ENCODE measurements at places on chromosomes 6 and 20.
A peak's percentile ranks its signal among the peaks of the same experiment; 100 is the strongest.

GRCh38 chr20:35561671-35562070 lies 19.8 kb downstream of the ERGIC3 start:
- no peak for DNase-seq

DNA sequence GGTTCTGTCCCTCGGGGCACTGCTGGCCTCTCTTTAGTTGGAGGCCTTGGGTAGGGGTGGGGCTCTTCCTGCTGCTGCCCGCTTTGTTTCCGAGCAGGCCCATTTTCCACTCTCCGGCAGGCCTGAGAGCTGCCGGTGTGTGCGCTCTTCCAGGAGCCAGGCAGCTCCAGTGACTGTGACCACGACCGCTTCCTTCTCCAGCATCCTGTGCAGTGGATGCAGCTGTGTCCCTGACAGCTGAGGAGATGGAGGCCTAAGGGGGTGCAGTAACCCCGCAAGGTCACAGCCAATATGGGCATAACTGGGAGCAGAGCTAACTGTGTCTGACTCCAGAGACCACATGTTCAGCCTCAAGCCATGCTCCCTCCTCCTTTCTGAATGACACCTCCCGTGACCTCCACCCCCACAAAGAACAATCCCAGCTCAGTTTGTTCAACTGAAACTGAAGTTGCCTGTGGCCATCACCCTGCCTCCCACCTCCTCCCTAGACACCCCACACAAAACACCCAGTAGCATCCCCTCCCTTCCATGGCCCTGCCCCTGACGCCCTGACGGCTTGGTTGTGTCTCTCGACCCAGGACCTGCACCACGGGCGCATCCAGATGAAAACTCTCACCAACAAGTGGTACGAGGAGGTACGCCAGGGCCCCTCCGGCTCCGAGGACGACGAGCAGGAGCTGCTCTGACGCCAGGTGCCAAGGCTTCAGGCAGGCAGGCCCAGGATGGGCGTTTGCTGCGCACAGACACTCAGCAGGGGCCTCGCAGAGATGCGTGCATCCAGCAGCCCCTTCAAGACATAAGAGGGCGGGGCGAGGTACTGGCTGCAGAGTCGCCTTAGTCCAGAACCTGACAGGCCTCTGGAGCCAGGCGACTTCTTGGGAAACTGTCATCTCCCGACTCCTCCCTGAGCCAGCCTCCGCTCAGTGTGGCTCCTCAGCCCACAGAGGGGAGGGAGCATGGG lies 27.8 kb downstream of the SPATA2 start:
- peak; percentile 93 for DNase-seq

- no peak for DNase-seq
Observed at GRCh38 chr20:39516964-39517363, 554.8 kb downstream of the DHX35 start.

DNA sequence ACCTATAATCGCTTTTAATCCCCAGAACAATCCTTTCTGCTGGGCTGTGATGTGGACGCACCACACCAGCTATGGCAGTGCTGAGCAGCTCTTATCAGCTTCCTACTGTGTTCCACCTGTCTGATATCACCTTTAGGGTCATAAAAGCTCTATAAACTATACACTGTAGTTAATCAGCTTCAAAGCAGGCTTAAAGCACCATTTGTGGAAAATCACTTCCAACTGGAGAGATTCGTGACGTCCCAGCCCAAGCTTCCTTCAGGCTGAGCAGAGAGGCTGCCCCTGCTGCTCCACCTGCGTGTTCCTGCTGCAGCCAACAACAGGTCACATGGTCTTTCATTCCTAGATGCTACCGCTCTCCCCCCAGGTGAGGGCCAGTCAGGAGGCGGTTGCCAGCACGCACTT lies 156.5 kb downstream of the SMOC2 start:
- no peak for DNase-seq

DNA sequence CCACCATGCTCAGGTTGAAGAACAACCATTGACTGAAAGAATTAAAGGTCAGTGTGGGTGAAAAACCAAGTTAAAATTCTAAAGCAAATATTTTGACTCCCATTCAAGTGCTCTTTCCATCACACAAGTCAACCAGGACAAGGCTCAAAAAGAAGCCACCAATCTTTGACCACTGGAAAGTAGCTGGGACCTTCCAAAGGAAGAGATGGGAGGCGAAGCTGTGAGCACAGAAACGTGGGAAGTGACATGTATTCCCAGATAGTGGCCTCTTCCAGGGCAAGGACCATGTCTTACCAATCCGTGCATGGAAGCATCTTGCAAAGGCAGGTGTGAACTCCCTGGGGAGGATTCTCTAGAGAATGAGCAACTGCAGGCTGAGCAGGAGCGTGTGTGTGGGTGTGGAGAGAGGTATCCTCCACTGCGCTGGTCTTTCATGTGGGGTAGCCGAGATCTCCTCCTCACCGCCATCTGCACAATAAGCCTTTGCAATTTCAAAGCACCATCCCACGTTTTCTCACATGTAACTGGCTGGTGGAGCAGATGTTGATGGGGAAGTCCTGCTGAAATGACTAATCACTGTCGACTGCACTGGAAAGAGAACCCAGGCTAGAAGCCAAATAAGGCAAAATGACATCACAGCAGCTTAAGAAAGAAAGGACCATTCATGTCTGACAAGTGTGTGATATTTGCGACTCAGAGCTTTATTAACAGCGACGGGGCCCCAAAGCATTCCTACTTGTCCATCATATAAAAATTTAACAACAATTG lies 189.4 kb upstream of the RREB1 start:
- DNase-seq = peak; percentile 18

DNA sequence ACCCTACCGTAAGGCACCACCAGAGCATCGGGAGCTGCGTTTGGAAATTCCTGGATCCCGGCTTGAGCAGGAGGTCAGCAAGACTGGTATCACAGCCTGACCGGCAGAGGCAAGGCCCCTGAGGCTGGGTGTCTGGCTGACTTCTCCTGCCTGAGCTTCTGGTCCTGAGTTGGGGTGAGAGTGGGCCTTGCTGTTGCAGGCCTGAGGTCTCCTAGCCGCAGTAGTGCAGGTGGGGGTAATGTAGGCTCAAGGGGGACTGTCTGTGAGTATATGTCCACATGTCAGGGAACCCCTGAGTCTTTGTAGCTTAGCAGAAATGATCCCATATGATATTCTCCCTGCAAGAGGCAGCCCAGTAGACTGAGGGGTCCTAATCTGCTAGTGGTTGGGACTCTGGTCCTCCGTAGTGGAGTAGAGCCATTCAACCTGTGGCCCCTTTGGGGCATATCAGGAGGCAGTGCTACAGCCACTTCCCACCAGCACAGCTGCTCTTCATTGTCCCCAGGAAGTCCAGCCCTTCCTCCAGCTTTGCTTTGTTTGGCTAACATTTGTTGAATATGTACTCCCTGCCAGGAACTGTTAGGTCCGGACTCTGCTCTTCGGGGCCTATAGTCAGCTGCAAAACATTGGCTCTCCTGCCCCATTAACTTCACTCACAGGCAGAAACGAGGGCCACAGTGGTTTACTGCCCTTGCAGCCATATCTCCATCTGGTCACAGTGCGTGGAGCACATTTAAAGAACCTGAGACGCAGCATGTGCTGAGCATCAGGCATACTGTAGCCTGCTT lies 10.9 kb downstream of the LRRC73 start:
- no peak for DNase-seq

DNA sequence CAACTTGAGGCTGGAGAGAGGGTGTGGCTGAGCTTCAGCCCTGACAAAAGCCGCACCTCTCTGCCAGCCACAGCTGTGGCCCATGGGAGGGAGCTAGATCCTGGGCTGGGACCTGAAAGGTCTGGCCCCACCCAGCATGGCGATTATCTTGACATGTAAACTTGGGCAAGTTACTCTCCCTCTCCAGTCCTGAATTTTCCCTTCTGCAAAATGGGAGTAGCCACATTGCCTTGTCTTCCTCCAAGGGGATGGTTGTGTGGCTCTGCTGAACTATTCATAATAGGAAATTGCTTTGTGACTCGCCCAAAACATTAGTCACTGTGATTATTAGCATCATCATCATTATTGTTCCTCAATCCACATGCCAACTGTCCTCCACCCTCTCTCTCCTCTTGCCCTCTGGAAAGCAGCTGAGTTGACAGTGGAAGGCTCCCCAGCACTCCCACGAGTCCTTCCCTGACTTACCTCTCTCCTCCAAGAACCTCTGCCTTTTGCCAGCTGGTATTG lies 23.0 kb upstream of the RBPJL start:
- no peak for DNase-seq

- no peak for DNase-seq
Observed at GRCh38 chr6:33591424-33592032, 11.5 kb upstream of the BAK1 start.

GRCh38 chr20:59525500-59526241 lies 78.7 kb upstream of the PHACTR3 start:
- peak; percentile 37 for DNase-seq
